ENCODE measurements at places on chromosomes 5 and 9. TPM values are rescaled to one million over a fixed set of nuclear protein-coding genes. Genes with fewer than 3 reads are reported as not detected.

GRCh38 chr9:135002336-135002735 is 84.6 kb upstream of the FCN1 start:
- no peak for DNase-seq

- DNase-seq = no peak
Observed at GRCh38 chr9:132408521-132408920, 1.5 kb upstream of the CFAP77 start.

DNA sequence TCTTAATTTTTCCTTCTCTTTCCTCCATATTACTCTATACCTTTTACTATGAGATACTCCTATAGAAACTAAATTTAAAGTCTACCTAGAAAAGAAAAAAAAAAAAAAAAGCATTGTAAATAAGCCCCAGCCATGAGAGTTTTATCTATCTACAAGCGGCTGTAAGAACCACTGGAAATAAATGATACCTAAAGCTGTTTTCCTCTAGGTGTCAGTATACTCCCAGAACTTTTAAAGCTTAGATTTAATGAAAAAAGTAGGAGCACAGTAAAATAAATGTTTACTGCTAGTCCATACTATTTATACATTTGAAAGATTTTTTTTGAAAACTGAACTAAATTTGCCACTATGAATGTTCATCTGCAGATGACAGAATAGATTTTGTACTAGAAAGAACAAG is 26.2 kb downstream of the TYRP1 start:
- DNase-seq = no peak

DNA sequence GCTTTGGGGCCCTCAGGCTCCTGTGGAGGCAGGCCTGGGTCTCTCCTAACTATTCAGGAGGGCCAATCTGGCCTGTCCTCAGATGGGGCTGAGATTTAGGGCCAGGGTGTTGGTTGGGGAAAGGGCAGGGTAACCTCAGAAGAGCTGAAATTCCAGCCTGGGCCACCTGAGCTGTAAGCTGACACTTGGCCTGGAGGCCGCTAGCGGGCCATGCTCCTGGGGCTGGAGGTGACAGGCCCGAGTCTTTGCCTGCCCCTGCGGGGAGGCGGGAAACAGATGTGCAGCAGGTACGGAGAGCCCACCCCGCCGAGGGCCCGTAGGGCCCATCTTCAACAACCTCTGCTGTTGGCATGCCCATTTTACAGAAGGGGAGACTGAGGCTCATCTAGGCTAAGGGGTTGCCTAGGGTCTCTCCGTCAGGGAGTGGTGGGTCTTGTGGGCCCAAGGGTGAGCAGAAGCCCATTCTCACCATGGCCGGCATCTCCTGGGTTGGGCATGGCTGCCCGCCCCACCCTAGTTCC is 69.5 kb downstream of the RXRA start:
- DNase-seq = no peak

DNA sequence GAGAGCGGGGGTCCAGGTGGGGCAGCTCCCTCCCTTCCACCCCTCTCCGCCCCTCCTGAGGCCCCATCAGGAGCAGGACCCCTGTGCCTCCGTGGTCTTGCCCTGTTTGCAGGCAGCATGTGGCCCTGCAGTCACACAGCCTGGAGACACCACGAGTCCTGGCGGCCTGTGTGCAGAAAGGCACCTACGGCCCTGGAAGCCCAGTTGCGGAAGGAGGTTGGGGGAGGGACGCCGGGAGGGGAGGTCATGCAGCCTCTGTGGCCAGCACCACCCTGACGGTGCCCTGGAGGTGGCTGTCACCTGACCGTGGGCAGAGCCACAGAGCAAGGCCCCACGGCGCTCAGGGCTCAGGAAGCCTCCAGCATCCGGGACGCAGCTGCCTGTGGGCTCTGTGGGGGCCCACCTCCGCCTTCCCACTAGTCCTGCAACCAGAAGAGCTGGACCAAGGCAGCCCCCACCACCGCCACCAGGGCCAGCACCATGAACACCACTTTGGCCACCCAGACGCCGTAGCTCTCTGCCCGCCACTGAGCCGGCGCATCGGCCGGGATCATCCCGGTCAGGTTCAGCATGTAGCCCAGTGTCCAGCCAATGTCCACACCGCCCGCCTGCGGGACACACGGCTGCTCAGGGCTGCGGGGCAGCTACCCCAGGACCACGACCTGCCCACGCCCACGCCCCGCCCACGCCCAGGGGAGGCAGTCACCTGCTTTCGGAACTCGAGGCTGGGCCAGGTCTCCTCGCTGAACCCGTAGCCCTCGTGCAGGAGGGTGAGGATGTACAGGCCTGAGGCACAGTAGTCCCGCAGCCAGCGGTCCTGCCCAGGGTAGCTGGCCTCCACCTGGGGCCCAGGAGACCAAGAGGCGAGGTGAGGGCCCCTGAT is 6.4 kb downstream of the ENTPD8 start:
- DNase-seq = no peak

DNA sequence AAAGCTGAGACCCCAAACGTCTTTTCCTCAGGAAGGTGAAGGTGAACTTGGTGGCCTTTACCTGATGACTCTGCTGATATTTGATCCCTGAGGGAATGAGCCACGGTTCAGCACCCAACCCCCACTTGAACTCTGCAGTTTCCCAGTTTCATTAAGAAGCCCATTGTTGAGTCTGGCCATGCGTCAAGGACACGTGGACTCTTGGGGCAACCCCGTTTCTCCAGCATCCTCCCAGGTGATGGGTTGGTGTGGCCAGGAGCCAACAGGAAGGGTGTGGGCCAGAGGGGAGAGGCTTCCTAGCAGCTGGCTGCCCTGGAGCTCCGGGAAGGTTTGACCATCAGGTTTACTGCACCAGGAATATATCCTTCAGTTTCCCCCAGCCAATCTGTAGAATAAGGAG is 59.5 kb upstream of the GNE start:
- DNase-seq = no peak

DNA sequence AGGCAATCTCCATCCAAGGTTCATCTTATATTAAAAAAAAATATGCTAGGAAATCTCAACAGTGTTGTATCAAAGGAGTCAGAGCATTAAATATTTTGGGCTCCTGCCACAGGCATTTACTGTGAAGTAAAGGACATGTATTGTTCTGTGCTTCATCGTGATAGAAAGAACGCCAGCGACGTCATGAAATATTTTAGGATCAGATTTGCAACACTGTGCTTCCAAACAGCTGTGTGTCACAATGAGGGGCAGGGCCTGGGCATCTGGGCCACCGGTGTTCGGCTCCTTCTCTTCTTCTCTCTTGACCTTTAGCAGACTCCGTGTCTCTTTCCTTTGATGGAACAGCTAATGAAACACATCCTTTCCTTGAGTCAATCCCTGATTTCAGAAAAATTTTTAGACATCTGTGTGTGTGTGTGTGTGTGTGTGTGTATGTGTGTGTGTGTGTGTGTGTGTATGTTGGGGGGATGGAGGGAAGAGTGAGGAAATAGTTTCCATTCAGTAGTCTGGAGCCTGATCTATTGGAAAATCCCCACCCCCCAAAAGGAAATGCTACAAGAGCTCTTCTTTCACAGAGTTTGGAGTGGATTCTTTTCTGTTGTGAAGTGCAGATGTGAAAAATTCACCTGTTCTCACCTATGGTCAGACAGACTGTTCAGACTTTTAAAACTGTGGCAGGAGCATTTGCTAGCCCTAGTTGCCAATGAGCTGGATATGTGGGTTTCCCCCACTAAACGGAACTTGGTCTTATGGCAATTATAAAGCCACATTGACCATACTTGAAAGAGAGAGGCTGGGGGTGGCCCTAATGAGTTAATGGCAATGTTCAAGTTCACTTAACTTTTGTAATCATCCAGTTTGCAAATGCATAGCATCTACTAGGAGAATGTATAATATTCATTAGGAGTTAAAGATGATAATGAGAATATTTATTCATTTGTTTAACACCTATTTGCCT is 18.1 kb upstream of the TNC start:
- DNase-seq = no peak

GRCh38 chr5:10297646-10298204 is 10.0 kb downstream of the CMBL start:
- no peak for DNase-seq

GRCh38 chr5:16870878-16871277 is 65.2 kb downstream of the MYO10 start:
- DNase-seq = no peak

- DNase-seq = no peak
Observed at GRCh38 chr5:175831507-175831906, 39.9 kb upstream of the CPLX2 start.

DNA sequence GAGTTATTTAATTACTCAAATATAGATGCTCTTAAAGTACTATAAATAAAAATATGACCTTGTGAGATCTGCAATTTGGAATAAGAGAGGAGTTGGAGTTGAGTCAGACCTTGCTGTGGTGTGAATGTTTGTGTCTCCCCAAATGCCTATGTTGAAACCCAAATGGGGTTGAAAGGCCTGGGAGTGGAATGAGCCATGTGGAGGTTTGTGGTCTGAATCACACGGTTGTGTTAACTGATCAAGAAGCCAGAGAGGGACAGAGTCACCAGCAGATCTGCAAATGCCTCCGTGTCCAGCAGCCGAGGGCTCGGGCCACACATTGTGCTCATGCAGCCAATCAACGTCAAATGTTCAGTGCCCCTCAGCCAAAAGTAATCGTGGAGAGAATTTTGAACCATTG is 404.4 kb downstream of the ICE1 start:
- no peak for DNase-seq

- DNase-seq = peak; percentile 53
Observed at GRCh38 chr9:112334432-112334841, 1.0 kb upstream of the PTBP3 start.

DNA sequence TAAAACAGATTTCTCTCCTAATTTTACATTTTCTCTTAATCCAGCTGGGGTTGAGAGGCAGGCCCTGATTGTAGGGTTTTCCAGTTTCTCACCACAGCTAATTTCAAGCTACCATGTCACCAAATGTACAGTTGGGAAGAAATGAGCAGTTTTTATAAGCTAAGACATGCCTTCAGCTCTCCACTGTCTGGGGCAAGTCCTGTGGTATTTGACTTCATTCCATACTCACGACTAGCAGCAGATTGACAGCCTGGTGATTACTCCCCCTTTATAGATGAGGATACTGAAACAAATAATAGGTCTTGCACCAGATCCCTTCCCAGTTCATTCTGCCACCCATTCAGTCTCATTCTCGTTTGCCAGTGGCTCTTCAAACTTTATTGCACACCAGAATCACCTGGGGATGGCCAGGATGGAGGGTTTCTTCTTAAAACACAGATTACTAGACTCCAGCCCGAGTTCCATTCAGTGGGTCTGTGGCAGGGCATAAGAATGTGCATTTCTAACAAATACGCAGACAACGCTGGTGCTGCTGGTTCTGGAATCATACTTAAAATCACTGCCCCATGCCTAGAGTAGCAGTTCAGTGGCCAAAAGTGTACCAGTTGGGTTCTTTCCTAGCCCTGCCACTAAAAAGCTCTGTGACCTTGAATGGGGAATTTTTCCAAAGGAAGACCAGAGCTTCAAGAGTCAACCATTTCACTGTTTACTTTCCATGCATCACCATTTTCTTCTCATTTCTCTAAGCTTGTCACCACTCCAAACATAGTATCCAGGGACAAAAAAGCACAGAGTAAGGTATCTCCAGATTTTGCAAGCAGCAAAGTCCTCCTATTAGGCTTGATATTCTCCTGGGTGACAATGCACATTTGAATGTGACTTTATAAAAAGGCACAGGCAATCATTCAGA is 64.3 kb downstream of the CSNK1A1 start:
- DNase-seq = no peak

DNA sequence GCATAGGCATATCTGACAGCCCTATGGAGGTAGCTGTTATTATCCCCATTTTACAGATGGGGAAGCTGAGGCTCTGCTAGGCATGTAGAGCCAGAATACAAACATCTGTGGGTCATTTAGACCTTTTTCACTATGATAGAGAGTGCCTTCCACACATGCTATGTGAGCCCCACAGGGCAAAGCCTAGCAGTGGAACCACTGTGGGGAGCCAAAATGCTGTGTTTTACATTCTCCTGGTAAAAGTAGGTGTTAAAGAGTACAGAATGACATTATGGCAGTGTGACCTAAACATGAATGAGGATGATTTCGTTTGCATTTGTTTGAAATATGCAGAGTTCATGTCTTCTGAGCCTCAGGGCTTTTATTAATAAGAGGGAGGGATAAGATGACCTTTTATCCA is 265.2 kb downstream of the MAST4 start:
- DNase-seq = no peak

DNA sequence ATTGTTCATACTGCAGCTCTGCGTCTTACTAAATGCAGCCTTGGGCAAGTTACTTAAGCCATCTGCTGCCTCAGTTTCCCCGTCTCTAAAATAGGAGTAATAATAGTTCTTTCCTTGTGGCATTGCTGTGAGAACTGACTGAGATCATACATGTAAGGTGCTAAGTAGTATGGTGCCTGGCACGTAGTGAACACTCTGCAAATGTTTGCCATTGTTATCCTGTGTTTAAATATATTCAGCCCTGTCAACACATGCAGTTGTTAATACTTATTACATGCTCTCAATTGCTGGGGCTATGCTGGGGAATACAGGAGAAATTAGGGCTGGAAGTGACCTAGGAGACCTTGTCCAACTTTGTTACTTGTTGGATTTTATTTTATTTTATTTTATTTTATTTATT is 105.2 kb upstream of the RAI14 start:
- no peak for DNase-seq

DNA sequence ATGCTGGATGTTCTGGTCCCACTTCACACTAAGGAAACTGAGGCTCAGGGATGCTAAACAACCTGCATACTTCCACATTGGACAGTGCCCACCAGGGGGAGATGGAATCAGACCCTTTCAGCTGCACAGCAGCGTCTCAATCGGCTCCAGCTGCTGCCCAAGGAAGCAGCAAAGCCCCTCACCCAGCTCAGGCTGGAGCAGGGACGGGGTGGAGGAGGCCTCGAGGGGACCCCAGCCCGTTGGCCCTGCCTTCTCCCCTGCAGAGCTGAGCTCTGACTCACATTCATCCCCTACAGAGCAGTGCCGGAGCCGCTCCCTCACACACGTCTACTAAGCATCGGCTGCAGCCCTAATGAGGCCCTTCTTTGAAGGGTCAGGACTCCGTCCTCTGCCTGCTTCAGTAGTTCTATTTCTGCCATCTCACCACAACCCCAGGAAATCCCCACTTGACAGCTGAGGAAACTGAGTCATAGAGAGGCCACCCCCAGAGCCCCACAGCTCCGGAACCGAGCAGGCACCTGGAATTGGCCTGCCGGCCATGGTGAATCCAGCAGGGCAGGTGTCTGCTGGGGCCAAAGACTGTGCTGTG is 21.5 kb upstream of the SUSD3 start:
- DNase-seq = no peak

GRCh38 chr5:96973532-96974401 is 37.9 kb downstream of the LNPEP start:
- DNase-seq = no peak

- DNase-seq = no peak
Observed at GRCh38 chr9:93992830-93993229, 37.7 kb upstream of the BARX1 start.

Gene ISL1
- polyA plus RNA-seq = not detected

Gene ZDHHC11B
- not detected for polyA plus RNA-seq

Gene SPARC
- polyA plus RNA-seq = not detected

Gene CDH9
- not detected for polyA plus RNA-seq

Gene C1QTNF2
- polyA plus RNA-seq = not detected

Gene PRLR
- polyA plus RNA-seq = not detected

Gene IL4
- polyA plus RNA-seq = not detected

Gene HK3
- not detected for polyA plus RNA-seq

Gene COL5A1
- polyA plus RNA-seq = not detected

Gene TIMD4
- polyA plus RNA-seq = 0.54 TPM
